A172 (cell line): ENCODE measurements at places on chromosomes 4 and X. TPM values are rescaled to one million over a fixed set of nuclear protein-coding genes. Genes with fewer than 3 reads are reported as not detected.
A peak's percentile ranks its signal among the peaks of the same experiment; 100 is the strongest.

Gene SPATA4
- total RNA-seq, result 0.19 TPM in 1 of 2 replicates, not detected in the other

Gene CPE
- total RNA-seq, result 8.2 and 10.3 TPM in 2 replicates

DNA sequence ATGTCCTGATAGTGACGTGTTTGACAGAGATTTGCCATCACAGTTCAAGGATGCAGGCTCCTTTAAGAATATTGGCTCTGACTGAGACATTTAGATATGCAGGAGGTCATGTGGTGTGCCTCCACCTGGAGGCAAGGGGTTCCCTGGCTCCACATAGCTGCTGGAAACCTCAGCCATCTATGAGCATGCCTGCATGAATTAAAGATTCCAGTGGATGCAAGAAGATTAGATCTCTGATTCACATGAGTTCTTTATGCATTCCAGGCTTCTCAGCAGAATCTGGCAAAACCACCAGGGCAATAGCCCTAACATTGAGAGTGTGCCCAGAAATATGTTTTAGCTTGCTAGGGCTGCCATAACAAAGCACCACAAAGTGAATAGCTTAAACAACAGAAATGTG, 298.5 kb upstream of the AADAT start:
- DNase-seq, result no peak

DNA sequence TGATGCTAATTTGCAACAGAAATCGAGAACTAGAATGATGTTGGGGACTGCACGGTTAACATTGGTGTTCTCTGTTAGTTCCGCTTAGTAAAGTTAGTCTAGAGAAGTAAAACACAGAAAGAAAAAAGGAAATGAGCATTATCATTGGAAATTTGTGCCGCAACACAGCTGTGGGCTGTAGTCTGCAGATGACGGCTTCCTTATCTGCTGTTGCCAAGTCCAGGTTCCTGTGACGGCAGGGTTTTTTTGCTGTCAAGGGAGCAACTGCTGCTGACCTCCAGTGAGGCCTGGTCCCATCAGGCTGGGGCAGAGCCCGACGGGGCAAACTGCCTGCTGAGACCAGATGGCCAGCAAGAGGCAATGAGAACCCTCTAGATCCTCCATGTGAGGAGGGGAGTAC, 38.9 kb upstream of the PHEX start:
- DNase-seq, result no peak

Gene CENPVL2
- total RNA-seq, result not detected in 2 replicates

Gene PAGE5
- 3.0 and 8.1 TPM in 2 replicates for total RNA-seq

GRCh38 chr4:105257817-105258495, 111.3 kb downstream of the TET2 start:
- no peak for DNase-seq

- DNase-seq, result no peak
These were observed 8.0 kb downstream of the SLC9A7 start for GRCh38 chrX:46750889-46751288.

GRCh38 chr4:13872155-13872554, 244.6 kb upstream of the BOD1L1 start:
- no peak for DNase-seq

Gene TGIF2LX
- 0.98 TPM in 1 of 2 replicates, not detected in the other for total RNA-seq

Gene RTL9
- 0.02 and 0.03 TPM in 2 replicates for total RNA-seq

GRCh38 chrX:52426810-52427209, 58.0 kb downstream of the XAGE2 start:
- DNase-seq, result no peak

DNA sequence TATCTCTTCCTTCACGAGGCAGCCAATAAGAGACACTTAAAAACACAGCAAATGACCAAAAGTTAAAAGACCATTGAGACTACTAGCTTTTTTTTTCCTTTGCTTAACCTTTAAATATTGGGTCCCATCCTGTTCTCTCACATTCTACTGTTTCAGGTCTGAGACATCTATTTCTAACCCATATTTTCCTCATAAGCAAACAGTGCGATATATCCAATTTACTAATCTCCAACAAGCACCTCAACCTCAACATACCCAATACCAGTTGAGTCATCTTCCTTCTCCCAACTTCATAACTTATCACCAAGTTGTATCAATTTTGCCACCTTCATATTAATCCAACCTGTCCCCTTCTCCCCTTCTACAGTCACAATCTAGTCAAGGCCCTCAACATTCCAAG, 7.0 kb downstream of the AWAT1 start:
- no peak for DNase-seq

GRCh38 chrX:45824471-45824870, 623.8 kb upstream of the DIPK2B start:
- DNase-seq, result peak; percentile 94
